Cardiac fibroblast (primary cell): ENCODE measurements at places on chromosomes 5 and 9.

- no peak for DNase-seq
Measured at GRCh38 chr9:133685653-133686609, 49.8 kb downstream of the DBH start.

- peak; percentile 69 for DNase-seq
Measured at GRCh38 chr5:127870914-127871313, 167.7 kb downstream of the CCDC192 start.

DNA sequence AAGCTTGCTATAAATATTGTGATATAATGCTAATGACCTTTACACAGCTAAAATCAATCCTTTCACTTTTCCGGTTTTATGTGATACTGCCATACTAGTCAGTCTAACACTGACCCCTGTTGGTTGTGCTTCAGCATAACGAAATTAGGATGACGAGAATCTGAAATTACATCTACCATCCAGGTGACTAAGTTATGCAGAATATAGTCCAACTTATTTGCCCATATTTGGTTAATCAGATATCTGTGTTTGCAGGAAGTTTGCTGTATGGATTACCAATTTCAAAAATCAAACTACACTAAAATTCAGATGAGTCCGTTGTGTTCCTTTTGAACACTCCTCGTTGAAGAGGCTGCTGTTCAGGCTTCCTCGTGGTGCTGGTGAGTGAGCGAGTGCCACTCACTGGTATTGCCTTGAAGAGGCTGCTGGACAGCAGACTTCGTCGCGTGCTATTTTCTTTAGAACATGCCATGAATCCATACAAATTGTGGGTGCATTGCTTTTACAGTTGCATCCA is 32.5 kb downstream of the TENT4A start:
- DNase-seq: peak; percentile 80

DNA sequence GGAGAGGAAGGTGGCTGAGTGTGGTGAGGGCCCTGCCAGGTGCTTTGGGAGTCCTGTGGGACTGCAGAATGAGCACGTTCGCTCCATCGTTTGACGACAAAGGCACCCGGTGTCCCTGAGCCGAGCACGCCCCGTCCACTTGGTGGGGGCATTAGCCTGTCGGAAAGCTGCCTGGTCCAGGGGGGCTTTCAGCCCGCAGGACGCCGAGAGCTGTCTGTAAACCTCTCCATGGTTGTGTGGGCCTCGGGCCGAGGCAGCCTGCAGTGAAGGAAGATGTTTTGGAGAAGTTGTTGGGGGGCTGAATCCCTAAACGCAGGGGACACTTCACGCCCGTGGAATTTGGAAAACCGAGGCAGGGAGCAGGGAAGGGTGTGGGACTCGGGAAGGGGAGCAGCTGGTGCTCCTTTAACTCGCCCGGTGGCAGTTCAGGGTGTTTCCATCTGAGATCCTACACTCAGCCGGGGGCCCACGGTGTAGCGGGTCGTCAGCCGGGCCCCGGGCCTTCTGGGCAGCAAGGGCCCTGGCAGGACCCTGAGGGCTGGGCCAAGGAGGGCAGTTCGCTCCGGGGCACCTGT is 53.8 kb downstream of the MRPL36 start:
- DNase-seq: no peak

- no peak for DNase-seq
Measured at GRCh38 chr5:58674711-58675110, 91.8 kb downstream of the RAB3C start.

- DNase-seq: no peak
Measured at GRCh38 chr9:130714586-130715110, 21.1 kb downstream of the EXOSC2 start.

GRCh38 chr5:61687371-61687770 is 355.3 kb downstream of the ZSWIM6 start:
- DNase-seq: peak; percentile 13

GRCh38 chr5:1443991-1444360 is 1.3 kb downstream of the SLC6A3 start:
- DNase-seq: no peak

DNA sequence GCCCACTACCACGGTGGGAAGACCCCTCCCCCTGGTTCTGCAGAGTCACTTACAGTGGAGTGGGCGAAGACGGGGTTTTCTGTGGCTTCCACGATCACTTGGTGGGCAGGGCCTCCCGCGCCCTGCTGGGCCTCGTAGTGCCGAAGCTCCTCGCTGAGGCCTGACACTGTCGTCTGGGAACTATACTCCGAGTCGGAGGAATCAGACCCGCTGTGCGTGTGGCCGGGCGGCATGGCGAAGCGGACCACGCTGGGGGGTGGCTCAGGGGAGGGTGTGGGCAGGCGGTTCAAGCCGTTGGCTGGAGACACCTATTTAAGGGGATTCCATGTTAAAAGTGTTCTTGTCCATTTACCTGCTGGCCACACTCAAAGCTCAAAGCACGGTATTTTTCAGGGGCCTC is 67.8 kb downstream of the PTCH1 start:
- DNase-seq: no peak

GRCh38 chr5:73939557-73939956 is 313.6 kb downstream of the ARHGEF28 start:
- DNase-seq: no peak

DNA sequence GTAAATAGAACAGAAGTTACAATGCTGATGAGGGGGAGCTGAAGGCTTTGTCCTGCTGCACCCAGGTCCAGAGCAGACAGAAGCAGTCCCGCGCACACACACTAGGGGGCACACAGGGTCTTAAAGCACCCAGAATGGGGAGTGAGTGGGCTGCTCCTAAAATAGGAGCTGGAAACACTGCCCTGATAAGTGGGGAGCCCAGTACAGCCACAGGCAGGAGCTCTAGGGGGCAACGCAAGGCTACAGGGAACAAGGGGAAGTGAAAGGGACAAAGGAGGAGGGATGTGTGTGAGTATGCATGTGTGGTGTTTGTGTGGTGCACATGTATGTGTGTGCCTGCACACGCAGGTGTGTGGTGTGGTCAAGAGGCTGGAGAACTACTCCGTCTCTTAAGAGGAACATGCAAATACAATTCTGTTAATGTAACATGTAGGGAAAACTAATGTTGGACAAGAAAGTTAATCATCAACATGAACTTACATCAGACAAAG is 191.5 kb downstream of the ROR2 start:
- peak; percentile 71 for DNase-seq

DNA sequence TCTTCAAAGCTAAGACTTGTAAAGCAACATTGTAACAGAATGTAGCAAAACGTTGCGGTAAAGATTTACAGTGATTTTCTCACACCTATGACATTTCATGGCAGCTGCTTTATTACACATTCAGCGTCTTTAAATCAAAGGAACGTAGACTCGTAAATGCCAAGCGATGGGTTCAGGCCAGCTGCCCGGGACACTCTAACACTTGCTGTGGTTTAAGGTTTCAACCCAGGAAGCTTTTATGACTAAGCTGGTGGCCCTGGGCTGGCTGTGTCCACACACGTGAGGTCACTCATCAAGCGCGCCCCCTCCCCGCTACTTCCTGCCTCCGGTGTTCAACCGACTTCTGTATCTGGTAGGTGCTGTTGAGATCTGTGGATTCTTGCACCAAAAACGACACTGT is 2.5 kb downstream of the SLC6A18 start:
- no peak for DNase-seq

DNA sequence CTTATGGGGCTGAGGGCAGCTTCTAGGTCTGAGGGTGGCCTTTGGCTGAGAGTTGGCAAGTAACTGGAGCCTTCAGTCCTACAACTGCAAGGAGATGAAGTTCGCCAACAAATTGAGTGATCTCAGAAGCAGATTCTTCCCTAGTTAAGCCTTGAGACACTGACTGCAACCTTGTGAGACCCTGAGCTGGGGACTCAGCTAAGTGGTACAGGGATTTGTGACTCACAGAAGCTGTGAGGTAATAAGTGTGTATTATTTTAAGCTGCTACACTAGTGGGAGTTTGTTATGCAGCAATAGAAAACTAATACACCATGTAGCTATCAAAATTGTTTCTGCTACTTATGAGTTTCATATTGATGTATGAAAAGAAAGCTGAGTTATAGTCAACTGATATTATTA is 279.2 kb downstream of the PIK3R1 start:
- no peak for DNase-seq

DNA sequence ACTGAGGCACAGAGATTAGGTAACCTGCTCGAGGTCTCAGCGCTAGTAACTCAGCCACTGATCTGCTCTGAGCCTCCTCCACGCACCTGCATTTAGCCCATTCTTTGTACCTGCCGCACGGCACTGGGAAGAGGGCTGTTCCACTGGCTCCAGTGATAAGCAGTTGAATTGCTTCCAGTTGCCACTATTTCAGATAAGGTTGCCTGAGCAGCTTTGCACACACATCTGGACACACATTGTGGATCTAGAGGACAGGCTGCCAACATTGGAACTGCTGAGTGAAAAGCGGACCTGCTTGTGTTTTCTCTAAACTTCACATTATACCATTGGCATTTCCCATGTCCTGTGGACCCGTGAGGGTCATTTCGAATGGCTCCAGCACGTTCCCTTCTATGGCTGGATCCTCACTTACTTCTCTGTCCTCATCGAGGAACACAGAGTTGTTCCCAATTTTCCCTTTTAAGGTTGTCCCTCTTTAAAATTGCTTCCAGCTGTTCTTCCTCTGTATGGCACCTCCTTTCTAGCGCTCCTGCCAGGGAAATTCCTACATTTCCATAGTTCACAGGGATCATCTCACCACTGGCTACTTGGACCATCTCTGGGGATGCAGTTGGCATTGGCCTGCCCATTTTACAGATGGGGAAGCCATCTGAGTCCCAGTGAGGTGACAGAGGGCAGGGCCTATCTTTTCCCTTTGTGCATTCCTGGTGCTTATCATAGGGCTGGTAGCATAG is 45.9 kb upstream of the RPL26L1 start:
- DNase-seq: no peak

DNA sequence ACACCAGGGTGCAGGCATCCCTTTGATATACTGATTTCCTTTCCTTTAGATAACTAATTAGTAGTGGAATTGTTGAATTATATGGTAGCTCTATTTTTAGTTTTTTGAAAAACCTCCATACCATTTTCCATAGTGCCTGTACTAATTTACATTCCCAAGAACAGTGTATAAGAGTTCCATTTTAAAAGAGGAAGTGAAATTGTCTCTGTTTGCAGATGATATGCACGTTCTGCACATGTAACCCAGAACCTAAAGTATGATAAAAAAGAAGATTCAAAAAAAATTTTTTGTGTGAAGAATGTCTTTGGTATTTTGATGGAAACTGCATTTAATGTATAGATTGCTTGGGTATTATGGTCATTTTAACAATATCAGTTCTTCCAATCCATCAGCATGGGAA is 424.0 kb upstream of the CCNH start:
- no peak for DNase-seq

- no peak for DNase-seq
Measured at GRCh38 chr5:19301271-19301670, 686.7 kb downstream of the CDH18 start.

DNA sequence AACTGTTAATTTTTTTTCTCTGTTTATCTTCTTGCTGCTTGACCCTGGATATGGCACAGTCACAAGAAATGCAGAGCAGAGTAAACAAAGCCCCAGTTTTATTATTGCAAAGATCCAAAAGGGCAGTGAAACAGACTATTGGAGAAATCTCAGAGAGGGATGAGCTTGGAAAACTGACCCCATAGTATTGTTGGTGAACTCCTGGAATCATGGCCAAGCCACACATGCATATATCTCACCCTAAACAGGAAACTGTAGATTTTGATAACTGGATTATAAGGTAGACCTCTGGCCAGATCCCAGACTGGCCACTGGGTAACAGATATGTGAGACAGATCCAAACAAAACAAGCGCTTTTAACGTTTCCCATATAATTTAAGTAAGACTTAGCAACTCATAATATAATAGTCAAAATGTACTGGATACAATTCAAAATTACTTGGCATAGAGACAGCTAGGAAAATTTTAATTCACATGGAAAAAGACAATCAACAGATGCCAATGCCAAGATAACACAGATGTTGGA is 263.5 kb upstream of the SEMA6A start:
- DNase-seq: no peak

- DNase-seq: peak; percentile 51
Measured at GRCh38 chr5:147763791-147764525, 18.6 kb downstream of the JAKMIP2 start.

GRCh38 chr5:6225121-6225607 is 153.2 kb downstream of the MED10 start:
- DNase-seq: no peak

DNA sequence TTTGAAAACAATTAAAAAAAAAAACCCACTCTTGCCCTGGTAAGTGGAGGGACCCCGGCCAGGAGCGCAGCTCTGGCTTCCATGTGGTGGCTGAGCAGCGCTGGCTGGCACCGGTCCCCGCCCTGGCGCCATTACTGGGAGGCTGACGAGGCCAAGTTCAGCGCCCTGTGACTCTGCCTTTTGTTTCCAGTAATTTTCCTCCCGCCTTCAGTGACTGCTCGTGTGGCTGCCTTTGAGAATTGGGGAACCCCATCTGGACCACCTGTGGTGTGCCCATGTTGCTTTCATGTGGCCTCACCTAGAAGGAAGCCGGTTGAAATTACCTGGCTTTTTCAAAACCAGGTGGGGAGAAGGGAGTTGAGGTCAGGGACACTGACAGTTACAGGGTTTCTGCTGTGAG is 136.1 kb downstream of the GAPVD1 start:
- no peak for DNase-seq

DNA sequence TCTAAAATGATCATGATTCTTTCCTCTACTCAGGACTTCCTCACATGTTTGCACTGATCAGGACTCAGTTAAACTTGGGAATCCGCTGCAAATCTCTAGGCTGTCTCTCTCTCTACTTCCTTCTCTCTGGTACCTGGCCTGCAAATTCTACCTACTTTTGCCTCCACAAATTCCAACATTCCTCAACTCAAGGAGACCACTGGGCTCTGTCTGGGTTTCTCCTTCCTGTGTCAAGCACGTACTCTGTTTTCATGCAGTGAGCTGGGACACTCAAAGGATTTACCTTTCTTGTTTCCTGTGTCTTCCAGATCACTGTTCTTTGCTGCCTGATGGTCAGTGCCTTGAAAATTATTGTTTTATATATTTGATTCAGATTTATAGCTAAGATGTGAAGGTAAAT is 45.9 kb upstream of the ANKRD31 start:
- no peak for DNase-seq

GRCh38 chr5:32504329-32504988 is 59.9 kb upstream of the ZFR start:
- no peak for DNase-seq

DNA sequence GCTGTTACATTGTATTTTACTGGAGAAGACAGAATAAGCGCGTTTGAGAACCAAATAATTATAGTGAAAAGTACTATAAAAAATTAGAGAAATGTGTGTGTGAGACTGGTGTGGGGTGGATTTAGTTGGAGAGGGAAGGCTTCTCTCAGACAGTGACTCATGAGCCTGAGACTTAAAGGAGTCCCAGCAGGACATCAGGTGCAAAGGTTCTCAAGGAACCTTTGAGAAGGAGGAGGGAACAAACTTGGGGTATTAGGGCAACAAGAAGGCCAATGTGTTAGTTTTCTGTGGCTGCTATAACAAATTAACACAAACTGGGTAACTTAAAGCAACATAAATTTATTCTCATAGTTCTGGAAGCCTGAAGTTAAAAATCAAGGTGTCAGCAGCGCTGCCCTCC is 4.9 kb downstream of the DDX4 start:
- DNase-seq: no peak

- peak; percentile 29 for DNase-seq
Measured at GRCh38 chr9:127735530-127736185, 564 bp upstream of the TOR2A start.

GRCh38 chr5:34803974-34804732 is 34.8 kb upstream of the TTC23L start:
- no peak for DNase-seq

GRCh38 chr5:7970816-7971215 is 101.9 kb downstream of the MTRR start:
- no peak for DNase-seq

- no peak for DNase-seq
Measured at GRCh38 chr5:109792613-109793012, 102.9 kb downstream of the MAN2A1 start.

GRCh38 chr5:87151547-87151946 is 116.1 kb upstream of the RASA1 start:
- DNase-seq: peak; percentile 93
